ENCODE measurements at places on chromosomes 3 and 15.

DNA sequence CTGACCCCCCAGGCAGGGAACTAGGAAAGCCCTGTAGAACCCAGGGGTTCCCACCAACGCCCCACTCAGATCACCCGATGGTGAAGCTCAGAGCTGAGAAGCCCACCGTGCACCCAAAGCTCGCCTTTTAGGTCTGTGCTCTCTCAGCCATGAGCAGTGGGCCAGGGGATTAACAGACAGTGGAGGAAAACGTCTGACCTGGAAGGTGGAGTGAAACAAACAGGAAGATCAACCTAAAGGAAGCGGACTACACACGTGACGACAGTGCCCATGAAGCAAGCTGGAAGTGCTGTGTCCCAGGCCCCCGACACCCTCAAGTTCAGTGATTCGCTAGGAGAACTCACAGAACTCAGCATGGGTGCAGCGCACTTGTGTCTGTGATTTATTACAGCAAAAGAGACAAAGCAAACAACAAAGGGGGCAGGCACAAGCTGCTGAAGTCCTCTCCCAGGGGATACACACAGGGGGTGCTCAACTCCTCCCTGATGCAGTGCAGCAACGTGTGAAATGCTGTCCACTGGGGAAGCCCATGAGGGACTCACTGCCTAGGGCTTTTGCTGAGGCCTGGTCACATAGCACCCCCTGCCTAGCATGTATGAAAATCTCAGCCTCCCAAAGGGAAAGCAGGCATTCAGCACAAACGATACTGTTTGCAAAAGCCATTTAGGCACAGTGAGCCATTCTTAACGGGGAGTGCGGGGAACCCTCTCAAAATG is 43.5 kb downstream of the CFAP92 start:
- DNase-seq, result peak; percentile 6

DNA sequence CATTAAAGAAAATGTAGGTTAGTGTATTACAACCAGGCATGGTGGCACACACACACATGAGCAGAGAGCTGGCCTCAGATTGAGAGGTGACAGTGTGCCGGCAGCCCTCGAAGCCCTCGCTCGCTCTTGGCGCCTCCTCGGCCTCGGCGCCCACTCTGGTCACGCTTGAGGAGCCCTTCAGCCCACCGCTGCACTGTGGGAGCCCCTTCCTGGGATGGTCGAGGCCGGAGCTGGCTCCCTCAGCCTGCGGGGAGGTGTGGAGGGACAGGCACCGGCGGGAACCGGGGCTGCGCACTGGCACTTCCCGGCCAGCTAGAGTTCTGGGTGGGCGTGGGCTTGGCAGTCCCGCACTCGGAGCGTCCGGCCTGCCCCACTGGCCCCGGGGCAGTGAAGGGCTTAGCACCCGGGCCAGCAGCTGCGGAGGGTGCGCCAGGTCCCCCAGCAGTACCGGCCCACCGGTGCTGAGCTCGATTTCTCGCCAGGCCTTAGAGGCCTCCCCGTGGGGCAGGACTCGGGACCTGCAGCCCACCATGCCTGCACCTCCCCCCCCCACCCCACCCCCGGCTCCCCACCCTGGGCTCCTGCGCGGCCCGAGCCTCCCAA is 80.4 kb upstream of the TMEM158 start:
- DNase-seq, result no peak

- no peak for DNase-seq
Observed at GRCh38 chr3:177753451-177754155, 556.3 kb upstream of the TBL1XR1 start.

DNA sequence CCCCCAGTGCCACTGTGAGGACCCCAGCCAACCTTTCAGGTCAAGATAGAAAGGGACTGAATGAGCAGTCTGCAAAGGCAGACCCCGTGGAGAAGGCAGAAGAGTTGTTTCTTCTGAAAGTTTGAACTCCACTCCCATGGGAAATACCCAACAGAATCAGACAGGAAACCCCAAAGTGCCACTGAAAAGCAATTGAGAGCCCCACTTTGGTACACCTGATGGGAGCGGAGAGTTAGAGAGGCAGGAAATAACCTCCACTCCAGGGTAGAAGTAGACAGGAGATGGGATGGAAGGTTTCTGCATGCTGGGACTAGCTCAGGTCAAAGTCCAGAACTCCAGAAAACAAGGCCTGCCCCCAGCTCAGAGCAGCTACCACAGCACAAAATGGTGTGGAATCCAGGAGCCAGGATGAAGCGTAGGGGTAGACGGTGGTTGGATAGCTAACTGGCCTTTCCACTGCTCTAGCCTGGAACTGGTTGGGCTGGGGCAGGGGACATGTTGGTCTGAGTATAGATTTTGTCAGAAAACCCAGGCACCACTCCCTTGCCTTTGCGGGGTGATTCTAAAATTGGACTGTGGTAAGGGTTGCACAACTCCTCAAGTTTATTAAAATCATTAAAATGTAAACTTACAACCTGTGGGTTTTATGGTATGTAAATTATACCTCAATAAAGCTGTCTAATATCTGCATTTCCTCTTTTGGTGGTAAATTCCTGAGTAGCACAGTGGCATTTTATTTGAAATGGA is 1.9 kb upstream of the RAB43 start:
- DNase-seq, result peak; percentile 40

GRCh38 chr3:110562621-110563020 is 509.0 kb upstream of the NECTIN3 start:
- DNase-seq, result no peak

DNA sequence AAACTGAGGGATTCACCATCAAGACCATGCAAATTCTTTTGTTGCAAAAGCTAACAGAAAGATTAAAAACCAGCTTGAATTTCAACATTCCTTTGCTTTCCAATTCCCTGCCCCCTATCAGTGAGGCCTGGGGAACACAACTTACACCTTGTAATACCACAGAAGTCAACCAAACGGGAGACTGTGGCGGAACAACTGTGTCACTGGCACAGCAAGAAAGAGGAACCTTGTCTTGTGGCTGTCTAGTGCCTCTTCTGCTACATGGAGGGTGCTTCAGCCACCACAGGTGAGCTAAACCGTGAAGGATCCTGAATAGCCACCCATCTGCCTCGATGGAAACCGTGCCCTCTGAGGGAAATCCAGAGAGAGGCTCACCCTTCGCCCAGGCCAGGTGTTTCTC is 11.4 kb downstream of the CCDC12 start:
- DNase-seq, result no peak

DNA sequence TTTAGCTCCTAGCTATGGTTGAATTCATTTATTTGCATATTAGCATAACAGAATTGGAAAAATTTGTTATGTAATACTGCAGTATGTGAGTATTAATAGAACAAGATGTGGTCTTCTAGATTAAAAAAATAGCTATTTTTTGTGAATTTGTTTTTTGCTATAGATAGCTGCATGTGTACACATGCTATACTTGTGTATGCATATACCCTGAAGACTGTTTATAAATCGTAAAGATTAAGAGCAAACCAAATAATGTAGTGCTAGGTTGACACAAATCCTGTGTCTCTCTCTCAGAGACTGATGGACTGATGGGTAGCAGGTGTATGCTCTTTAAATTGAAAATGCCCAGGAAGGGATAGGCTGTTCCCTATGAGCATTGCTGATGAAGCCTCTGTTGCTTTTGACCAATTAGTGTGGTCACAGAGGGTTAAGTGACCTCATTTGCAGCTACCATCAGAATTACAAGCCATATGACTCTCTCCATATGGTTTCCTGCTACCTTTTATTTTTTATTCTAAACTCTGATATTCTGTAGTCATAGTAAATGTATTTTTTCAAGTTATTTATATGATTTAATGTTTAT is 9.0 kb downstream of the PLCL2 start:
- no peak for DNase-seq

GRCh38 chr3:45564172-45564571 is 30.4 kb upstream of the LIMD1 start:
- no peak for DNase-seq

DNA sequence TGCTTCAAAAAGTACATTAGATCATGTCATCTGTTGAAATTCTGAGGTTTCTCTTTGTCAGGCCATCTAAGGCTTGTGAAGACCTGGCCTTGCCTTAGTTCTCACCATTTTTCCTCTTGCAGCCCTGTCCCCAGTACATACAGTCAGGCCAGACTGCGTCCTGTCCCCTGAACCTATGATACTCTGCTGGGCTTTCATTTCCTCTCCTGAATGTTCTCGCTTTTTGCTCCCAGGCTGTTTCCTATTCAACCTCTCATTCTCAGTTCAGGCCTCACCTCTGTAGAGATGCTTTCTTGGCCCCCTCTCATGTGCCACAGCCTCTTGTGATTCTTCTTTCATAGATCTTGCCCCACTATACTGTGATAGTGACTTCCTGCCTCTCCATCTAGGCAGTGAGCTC is 648.8 kb upstream of the KCNMB2 start:
- no peak for DNase-seq

DNA sequence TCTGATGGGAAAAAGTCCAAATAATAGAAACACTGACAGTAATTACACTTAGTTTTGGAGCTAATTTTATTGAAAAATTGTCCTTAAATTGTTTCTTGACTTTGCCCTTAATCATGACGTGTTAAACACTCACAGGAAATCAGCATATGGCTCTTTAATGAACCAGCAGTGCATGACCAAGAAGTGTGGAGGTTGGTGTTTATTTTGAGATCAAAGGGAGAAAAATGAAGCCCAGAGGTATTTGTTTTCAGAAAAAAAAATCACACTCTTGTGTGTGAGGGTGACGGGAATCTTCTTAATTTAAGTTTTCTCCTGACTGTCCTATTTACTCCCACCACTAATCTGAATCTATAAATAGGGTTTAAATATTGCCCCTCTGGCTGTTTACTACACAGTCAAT is 28.8 kb upstream of the SYNM start:
- no peak for DNase-seq

All from fibroblast of skin of abdomen (primary cell).